Fibroblast of villous mesenchyme (primary cell): ENCODE measurements at places on chromosomes 16 and 17. TPM values are rescaled to one million over a fixed set of nuclear protein-coding genes. Genes with fewer than 3 reads are reported as not detected.

NAGS gene
- total RNA-seq = 0.43 and 0.64 TPM in 2 replicates

SLC52A1 gene
- under 0.01 and 0.43 TPM in 2 replicates for total RNA-seq

C1QBP gene
- 179 and 233 TPM in 2 replicates for total RNA-seq

SEPTIN1 gene
- total RNA-seq = 0.43 TPM in 1 of 2 replicates, not detected in the other

PRSS27 gene
- 0.86 and 0.97 TPM in 2 replicates for total RNA-seq

SMG6 gene
- total RNA-seq = 50.5 and 60.6 TPM in 2 replicates

NOG gene
- 0.64 and 2.6 TPM in 2 replicates for total RNA-seq

KLHL10 gene
- under 0.01 TPM in 2 replicates for total RNA-seq
